Upper lobe of left lung (tissue), 6 donors: ENCODE measurements at places on chromosomes 11 and 22.

DNA sequence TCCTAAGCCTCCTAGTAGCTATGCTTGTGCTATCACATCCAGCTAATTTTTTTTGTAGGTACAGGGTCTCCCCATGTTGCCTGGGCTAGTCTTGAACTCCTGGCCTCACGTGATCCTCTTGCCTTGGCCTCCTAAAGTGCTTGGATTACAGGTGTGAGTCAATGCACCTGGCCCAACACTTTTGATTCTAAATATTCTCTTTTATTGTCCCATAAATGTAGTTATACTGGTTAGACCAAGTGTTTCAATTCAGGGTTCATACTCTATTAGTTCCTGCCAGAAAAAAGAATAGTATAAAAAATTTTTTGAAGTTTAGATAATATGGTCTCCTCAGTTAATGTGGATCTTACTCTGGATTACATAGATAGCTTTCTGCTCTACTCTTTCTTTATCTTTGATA is 6.7 kb upstream of the PTH start:
- no peak overlapping the region for H3K4me3 ChIP-seq
- H3K36me3 ChIP-seq = no peaks in the 10 kb centered on the region
- no peaks in the 10 kb centered on the region for H3K27me3 ChIP-seq
- H3K4me1 ChIP-seq = no peaks in the 10 kb centered on the region
- no peak for DNase-seq
- H3K27ac ChIP-seq = no peak overlapping the region

- H3K36me3 ChIP-seq = no peaks in the 10 kb centered on the region
- no peak overlapping the region for H3K27ac ChIP-seq
- no peak overlapping the region for H3K4me3 ChIP-seq
- no peaks in the 10 kb centered on the region for H3K4me1 ChIP-seq
Measured at GRCh38 chr11:124481365-124482323, 36.1 kb upstream of the OR8B8 start.

DNA sequence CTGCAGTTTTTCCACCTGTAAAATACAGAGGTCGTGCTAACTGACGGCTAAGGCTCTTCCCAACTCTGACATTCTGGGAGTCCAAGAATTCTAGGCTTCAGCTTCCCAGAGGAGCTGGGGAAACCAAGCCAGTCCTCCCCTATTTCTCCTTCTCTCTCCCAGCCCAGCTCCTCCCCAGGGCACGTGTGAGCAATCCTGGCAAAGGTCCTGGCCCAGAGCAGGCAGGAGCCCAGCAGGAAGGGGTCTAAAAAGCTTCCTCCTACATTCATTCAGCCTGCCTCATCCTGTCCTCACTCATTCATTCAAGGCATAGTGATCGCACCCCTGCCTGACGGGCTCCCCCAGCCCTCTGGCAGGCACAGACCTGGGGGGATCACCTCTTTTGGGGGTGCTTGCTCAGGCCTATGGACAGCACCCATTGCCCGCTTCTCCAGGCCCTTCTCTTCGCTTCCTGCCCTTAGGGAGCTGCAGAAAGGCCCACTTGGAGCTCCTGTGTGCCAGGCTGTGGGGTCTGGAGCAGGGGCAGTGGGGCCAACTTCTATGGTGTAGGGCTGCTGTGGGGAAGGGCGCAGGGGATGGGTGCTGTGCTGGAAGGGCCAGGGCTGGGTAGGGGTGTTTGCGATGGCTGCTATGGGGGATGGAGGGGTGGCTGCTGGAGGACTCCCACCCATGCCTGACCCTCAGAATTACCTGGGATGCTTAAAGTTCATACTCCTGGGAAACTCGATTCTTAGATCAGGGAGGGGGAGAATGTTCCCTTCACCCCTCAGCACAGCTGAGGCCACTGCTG is 9.8 kb downstream of the KCNC1 start:
- H3K4me1 ChIP-seq = no peaks in the 10 kb centered on the region
- H3K4me3 ChIP-seq = no peak overlapping the region
- H3K27ac ChIP-seq = no peak overlapping the region
- no peak for DNase-seq
- no peaks in the 10 kb centered on the region for H3K27me3 ChIP-seq

DNA sequence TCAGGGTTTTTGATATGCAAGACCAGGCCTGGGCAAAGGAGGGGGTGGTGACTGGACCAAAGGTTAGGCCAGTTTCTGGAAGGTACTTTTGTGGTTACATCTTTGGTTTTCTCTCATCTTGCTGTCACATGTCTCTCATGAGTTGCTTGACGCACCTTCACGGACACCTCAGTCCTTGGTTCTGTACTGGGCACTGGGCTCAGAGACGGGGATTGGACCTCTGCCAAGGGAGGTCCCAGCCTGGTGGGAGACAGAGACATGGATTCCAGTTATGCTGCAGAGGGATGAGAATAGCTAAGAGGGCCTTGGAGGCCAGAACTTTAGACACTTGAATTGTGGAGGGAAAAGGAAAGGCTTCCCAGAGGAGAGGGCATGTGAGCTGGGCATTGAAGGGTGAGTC is 1.7 kb downstream of the USP35 start:
- no peak for DNase-seq
- H3K27ac ChIP-seq = no peak overlapping the region
- no peaks in the 10 kb centered on the region for H3K36me3 ChIP-seq
- H3K4me1 ChIP-seq = peaks cover 36% of the 10 kb centered on the region
- H3K27me3 ChIP-seq = no peaks in the 10 kb centered on the region

GRCh38 chr11:20417771-20418170 is 30.3 kb downstream of the PRMT3 start:
- H3K4me1 ChIP-seq = no peaks in the 10 kb centered on the region
- H3K4me3 ChIP-seq = no peak overlapping the region
- DNase-seq = no peak
- H3K36me3 ChIP-seq = no peaks in the 10 kb centered on the region

- H3K36me3 ChIP-seq = no peaks in the 10 kb centered on the region
- no peaks in the 10 kb centered on the region for H3K27me3 ChIP-seq
- H3K4me3 ChIP-seq = no peak overlapping the region
- H3K27ac ChIP-seq = no peak overlapping the region
- peaks cover 11% of the 10 kb centered on the region for H3K4me1 ChIP-seq
- DNase-seq = no peak
Measured at GRCh38 chr22:49365910-49366309, 461.8 kb downstream of the BRD1 start.

- no peak overlapping the region for H3K27ac ChIP-seq
- DNase-seq = no peak
- H3K36me3 ChIP-seq = peaks cover 27% of the 10 kb centered on the region
- H3K4me3 ChIP-seq = no peak overlapping the region
Measured at GRCh38 chr11:66004186-66004585, 1.9 kb downstream of the BANF1 start.
